ENCODE measurements at places on chromosomes 3 and 15. TPM values are rescaled to one million over a fixed set of nuclear protein-coding genes. Genes with fewer than 3 reads are reported as not detected.

DNA sequence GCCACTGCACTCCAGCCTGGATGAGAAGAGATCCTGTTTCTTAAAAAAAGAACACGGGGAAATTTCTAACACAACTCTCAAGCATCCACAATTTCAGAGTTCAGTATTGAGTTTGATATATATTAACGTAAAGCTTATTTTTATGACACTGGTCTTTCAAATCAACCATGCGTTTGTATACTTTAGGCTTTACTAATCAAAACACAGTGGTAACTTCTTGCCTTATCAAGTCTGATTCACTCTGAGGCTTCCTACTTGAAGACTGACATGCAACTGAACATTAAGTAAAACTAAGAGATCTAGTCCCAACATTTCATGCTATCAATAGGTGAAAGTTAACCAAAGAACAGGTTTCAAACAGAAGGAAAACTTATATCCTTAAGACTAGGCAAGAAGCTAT, 46.7 kb downstream of the PRTG start:
- no peak for DNase-seq

- DNase-seq, result no peak
Observed at GRCh38 chr3:171430530-171430929, 29.7 kb downstream of the TNIK start.

MORC1 gene
- not detected for total RNA-seq

DNA sequence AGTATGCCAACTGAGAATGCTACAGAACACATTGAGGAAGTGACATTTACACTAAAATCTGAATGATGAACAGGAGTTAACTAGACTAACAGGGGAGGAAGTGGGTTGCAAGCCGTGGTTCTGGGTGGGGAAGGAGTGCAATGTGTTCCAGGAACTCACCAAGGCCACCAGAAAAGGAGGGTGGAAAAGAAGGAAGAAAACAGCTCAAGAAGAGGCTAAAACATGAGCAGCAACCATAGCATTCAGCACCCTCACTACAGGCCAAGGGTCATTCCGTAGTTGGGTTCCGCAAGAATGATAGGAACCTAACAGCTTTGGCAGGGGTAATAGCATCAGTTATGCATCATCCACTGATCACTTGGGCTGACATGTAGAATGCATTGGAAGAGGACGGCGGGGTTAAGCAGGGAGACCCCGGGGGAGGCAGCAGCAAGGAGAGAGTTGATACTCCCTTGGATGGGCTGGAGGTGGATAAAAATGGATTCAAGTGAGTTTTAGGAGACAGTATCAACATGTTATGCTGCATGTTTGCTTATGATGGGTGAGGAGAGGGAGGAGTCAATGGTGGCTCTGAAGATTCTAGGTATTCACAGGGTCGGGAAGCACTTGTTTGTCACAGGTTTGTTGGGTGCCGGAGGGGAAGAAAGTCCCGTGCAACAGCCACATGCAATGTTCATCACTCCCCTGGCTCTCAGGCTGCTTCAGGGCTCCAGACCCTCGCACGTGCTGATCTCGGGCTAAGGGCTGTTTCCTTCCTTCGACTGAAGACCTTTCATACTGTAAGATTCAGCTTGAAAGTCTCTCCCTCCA, 53.2 kb downstream of the LIPC start:
- no peak for DNase-seq

ZNF660 gene
- not detected for total RNA-seq

- DNase-seq, result no peak
Observed at GRCh38 chr3:196640297-196641018, 964 bp downstream of the NRROS start.

DNA sequence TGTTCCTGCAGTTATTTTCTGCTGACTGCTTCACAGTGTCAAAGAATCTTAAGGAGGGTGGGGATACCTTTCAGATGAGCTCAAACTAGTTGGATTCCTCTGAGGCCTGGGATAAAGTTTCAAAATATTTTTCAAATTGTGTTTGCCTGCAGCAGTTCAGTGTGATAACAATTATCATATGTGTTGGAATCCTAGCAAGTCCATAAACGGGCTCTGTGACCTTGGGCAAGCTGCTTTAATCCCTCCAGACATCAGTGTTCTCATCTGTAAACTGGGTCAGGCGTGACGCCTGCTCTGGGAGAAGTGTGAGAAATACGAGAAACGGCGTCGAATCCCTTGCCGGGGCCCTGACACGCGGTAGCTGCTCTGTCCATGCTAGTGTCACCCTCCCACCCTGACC, 153.5 kb downstream of the UACA start:
- DNase-seq, result no peak

DNA sequence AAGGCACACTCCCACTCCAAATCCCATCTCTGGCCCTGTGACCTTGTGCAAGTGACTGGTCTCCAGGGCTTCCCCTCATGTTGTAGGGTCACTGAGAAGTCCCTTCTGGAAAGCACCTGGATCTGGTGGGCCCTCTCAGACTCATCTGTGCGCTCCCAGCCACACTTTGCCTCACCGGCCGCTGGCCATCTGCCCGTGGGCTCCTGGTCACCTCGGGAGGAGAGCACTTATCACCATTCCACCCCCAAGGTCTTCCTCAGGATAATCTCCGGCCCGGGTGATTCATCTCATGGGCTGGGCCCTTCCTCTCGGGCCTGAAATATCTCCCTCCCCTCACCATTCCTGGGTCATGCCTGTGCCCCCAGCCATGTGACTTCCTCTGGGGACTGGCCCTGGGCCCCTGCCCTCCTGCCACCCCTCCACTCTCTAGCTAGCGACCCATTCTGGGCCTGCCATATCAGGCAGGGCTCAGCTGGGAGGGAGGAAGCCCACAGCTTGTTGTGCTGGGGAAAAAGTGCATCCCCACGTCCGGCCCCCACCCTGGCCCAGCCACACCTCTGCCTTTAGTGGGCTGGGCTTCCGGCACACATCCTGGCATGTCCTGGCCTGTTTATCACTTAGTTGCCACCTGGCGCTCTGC, 10.6 kb upstream of the WNT7A start:
- DNase-seq, result no peak

DNA sequence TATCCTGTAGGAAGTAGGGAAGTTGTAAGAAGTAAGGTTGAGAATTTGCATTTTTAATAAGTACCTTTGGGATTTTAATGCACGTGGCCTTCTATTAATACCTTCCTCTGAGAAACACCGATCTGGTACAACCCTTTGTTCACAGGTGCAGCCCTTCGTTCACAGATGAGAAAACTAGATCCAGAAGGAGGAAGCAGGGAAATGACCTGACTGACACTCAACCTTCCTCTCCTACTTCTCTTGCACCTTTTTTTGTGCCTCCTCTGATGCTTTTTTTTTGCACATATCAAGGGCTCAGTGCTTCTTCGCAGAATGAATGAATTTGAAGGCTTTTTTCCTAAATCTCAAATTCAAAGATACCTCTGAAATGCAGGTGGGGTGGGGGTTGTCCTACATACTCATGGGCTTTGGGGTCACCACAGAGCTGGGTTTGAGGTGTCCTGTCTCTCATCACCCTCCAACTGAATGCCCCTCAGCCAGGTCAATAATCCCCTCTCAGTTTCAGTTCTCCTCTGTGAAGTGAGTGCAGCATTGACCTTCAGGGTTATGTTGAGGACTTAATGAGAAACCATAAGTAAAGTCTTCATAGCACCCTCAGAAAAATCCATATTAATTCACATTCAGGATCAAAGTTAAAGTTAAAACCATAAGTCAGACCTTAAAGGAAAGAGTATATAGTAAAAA, 161.5 kb upstream of the CTNNB1 start:
- DNase-seq, result no peak

SAMD7 gene
- total RNA-seq, result not detected

- no peak for DNase-seq
Observed at GRCh38 chr15:85440451-85440850, 60.0 kb downstream of the AKAP13 start.

GRCh38 chr3:114155370-114155821, 23.5 kb downstream of the DRD3 start:
- DNase-seq, result no peak

UROC1 gene
- not detected for total RNA-seq

DNA sequence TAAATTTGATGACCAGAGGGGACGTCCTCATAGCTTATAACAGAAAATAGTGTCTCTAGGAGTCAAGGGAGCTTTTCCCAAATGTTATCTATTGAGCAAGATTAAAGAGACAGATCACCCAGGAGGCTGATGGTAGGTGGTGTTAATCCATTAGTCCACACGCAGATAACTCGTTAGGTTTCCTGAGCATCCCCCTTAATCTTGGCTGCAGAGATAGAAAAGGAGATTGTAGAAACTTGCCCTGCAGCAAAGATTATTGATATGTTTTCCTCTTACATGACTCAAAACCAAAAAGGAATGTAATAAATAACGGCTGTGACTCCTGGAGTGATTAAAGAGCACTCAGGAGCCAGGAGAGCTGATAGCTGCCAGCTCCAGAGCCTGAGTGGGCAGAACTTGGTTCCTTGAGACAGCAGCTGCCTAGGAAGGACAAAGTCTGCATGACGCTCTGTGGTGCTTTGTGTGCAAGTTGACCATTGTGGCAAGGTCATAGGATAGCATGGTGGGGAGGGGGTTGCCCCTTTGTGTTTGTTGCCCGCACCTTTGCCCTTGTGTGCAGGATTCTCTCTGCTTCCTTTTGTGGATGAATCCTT, 234.8 kb downstream of the PTPRG start:
- DNase-seq, result no peak

CCR3 gene
- total RNA-seq, result not detected

ANKRD34C gene
- not detected for total RNA-seq

- DNase-seq, result no peak
Observed at GRCh38 chr3:23485922-23486321, 282.8 kb downstream of the UBE2E2 start.

GRCh38 chr3:65128346-65128745, 440.5 kb upstream of the ADAMTS9 start:
- no peak for DNase-seq

- no peak for DNase-seq
Observed at GRCh38 chr3:52090933-52091468, 34.6 kb upstream of the DUSP7 start.

CYP8B1 gene
- total RNA-seq, result 0.08 TPM

- DNase-seq, result no peak
Observed at GRCh38 chr3:4561661-4562060, 68.5 kb downstream of the ITPR1 start.

DNA sequence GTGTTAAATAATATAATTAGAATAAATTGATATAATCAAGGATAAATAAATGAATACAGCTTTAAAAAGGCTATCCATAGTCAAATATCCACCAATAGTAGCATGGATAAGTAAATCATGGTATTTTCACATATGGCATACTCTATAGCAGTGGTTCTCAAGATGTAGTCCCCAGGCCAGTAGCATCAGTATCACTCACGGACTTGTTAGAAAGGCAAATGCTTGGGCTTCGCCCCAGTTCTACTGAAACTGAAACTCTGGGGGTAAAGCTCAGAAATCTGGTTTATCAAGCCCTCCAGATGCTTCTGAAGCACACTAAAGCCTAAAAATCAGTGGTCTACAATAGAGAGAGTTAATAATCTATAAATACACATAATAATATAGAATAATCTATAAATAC, 261.6 kb upstream of the TTC14 start:
- no peak for DNase-seq

- no peak for DNase-seq
Observed at GRCh38 chr3:40718681-40719080, 193.9 kb downstream of the ZNF621 start.

GRCh38 chr15:86077070-86077469, 2.6 kb upstream of the AGBL1 start:
- no peak for DNase-seq

GRCh38 chr15:37016231-37016630, 84.1 kb downstream of the MEIS2 start:
- no peak for DNase-seq

GRCh38 chr15:70093481-70094319, 4.0 kb downstream of the TLE3 start:
- DNase-seq, result no peak

DNAJA4 gene
- total RNA-seq, result 11.1 TPM

DNA sequence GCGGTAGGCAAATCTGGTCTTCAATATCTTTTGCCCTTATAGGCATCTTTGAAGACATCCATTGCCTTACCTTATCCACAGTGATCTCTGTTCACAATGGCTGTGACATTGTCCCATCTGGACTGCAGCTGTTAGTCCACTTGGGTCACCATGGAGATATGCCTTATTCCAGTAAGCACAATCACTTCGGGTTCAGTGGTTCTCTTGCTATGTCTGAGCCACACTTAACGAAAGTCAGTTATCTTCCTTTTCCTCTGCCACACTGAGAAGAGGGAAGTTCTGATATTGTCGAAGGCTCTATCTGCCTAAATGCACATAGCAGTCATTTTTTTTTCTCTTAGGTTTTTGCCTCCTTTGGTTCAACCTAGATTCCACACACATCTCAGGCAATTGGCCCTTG, 119.0 kb upstream of the SATB1 start:
- DNase-seq, result no peak

ETV5 gene
- 79.3 TPM for total RNA-seq

GRCh38 chr15:40029979-40030893, 8.7 kb downstream of the SRP14 start:
- no peak for DNase-seq

DNA sequence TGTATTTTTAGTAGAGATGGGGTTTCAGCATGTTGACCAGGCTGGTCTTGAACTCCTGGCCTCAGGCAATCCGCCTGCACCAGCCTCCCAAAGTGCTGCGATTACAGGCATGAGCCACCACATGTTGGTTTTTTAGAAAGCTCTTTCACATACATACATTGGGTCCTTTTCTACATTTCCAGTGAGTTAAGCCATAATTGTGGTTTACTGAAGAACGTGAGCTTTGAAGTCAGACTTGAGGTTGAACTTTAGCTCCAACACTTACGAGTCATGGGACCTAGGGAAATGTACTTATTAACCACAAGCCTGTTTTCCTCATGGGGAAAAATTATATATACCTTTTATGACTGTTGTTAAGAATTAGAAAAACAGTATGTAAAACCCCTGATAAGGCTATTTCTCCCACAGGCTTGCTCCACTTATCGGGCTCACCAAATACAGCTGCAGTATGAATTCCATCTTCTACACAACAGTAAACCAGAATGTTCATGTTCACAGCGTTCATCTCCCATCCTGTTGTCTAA, 39.0 kb downstream of the GPR160 start:
- no peak for DNase-seq

GRCh38 chr15:60374628-60375081, 23.1 kb downstream of the ANXA2 start:
- DNase-seq, result peak; percentile 98

IL5RA gene
- total RNA-seq, result not detected

All from Panc1 (cell line).